ENCODE measurements at places on chromosomes 2 and 18. TPM values are rescaled to one million over a fixed set of nuclear protein-coding genes. Genes with fewer than 3 reads are reported as not detected.

OR6B2 gene
- polyA plus RNA-seq = not detected

RAB17 gene
- not detected for polyA plus RNA-seq

RALBP1 gene
- 12.8 TPM for polyA plus RNA-seq

POU3F3 gene
- 2.8 TPM for polyA plus RNA-seq

CDH19 gene
- not detected for polyA plus RNA-seq

PLGLB1 gene
- 7.0 TPM for polyA plus RNA-seq

FAM228A gene
- 2.6 TPM for polyA plus RNA-seq

PDE1A gene
- 24.6 TPM for polyA plus RNA-seq

LHCGR gene
- not detected for polyA plus RNA-seq

TUBB8B gene
- not detected for polyA plus RNA-seq

DSG1 gene
- not detected for polyA plus RNA-seq

ADAM23 gene
- 74.9 TPM for polyA plus RNA-seq

TLX2 gene
- polyA plus RNA-seq = not detected

ST6GAL2 gene
- 15.0 TPM for polyA plus RNA-seq

SERPINB7 gene
- not detected for polyA plus RNA-seq

UGT1A3 gene
- polyA plus RNA-seq = not detected

CHN1 gene
- 2,135 TPM for polyA plus RNA-seq

Measured in Purkinje cell (primary cell).